ENCODE measurements at places on chromosomes 11 and 22. TPM values are rescaled to one million over a fixed set of nuclear protein-coding genes. Genes with fewer than 3 reads are reported as not detected.

DNA sequence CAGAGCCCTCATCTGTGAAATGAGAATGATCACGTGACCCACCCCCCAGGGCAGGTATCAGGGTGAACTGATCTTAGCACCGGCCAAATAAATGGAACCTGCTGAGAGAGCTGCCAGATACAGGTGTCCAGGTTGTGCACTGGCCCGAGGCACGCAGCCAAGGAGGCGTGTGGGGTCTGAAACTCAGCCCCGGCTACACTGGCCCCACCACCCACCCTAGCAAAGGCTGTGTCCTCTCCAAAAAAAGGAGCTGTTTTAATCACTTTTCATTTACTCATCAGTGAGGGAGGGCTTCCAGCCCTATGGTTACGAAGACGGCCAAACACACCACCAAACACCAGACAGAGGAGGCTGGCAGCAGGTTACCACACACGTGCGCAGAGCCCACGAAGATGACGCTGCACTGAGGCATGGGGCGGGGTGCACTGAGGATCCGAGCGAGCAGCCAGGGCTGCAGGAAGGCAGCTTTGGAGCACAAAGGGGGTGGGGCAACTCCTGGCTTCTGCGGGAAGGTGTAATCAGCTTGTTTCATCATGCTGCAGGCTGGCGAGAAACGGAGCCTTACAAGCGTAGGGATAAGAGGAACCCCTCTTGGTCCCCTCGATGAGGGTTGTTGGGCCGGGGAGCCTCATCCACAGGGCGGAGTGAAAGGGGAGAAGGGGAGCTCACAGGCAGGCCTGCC lies 19.5 kb upstream of the SLC22A12 start:
- no peak for DNase-seq

The TH gene
- total RNA-seq = 0.88 TPM

The EIF1AD gene
- total RNA-seq = 42.7 TPM

The IL17REL gene
- total RNA-seq = not detected

GRCh38 chr11:63985812-63986155 lies 454 bp upstream of the OTUB1 start:
- no peak for DNase-seq

GRCh38 chr22:48943567-48944432 lies 883.9 kb downstream of the BRD1 start:
- DNase-seq = no peak

- no peak for DNase-seq
These were observed 345.1 kb downstream of the FAT3 start for GRCh38 chr11:92569726-92570125.

All from RPMI7951 (cell line).